ENCODE measurements at places on chromosomes 16 and 17.

- DNase-seq = peak; percentile 18
Measured at GRCh38 chr17:16377941-16378341, 3.0 kb upstream of the UBB start.

GRCh38 chr17:60164697-60165096 lies 14.9 kb downstream of the CA4 start:
- no peak for DNase-seq

DNA sequence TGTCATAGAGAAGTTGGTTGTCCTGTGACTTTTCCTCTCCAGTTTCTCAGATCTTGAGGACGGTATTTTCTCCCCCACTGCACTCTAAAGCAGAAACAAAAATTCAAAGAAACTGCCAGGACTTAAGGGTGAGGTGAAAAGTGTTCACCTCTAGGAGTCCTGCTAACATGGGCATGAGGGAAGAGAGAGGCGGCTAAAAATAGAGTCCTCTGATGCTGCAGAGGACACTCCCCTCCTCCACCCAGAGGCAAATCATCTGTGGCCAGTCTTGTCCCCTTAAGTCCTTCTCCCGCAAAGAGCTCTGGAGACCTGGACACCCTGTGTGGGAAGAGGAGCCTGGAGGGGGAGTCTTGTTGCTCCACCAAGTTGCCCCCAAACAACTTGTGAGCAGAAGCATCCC lies 4.7 kb upstream of the DDX19A start:
- DNase-seq = no peak

GRCh38 chr17:66549731-66550207 lies 247.4 kb downstream of the PRKCA start:
- DNase-seq = peak; percentile 20

DNA sequence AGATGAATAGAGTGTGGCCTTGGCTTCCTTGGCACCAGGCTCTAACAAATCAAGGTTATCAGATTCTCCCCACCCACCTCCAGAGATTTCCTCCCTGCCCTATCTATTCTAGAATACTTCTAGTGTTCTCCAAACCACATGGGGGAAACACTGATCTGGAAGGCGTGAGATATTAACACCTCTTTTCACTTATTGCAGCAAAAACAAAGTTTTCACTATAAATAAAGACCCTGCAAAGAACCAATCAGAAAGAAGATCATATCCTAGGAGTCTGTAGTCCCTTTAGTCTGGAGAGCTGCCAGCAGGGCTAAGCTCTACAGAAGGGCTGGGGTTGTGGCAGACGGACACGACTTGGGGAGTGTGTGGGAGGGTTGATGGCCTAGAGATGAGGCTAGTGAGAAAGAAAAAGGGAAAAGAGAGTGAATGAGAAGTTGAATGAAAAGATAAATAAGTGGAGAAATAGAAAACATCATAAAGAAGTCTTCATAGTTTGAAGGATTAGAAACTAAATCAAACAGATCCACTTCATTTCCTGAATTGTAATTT lies 8.6 kb upstream of the SKAP1 start:
- DNase-seq = no peak

- DNase-seq = no peak
Measured at GRCh38 chr17:56326001-56326359, 172.7 kb downstream of the ANKFN1 start.

DNA sequence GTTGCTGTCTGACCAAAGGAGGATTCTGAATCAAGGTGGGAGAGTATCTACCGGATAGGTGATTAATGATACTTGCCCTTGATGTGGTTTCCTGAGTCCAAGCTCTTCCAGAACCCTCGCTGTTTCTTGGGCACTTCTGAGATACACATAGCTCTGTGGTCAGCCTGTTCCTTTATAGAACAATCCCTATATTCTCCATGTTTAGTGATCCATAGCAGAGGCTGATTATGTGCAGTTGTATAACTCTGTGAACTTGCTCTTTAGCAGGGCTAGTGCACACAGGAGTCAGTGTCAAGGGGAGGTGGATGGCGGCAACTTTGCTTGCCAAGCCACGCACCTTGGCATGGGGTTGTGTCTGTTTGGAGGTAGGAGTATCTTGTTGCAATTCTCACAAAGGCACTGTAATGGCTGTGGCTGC lies 36.1 kb downstream of the ARL4D start:
- DNase-seq = no peak

- DNase-seq = peak; percentile 65
Measured at GRCh38 chr17:8359769-8360168, 16.7 kb downstream of the KRABD2 start.

- DNase-seq = no peak
Measured at GRCh38 chr17:52147431-52147830, 11.1 kb downstream of the CA10 start.

- no peak for DNase-seq
Measured at GRCh38 chr17:54754560-54754959, 146.1 kb upstream of the TOM1L1 start.

- peak; percentile 72 for DNase-seq
Measured at GRCh38 chr16:740764-741505, at the start of gene CIAO3. Gene CIAO3, minus strand, starts transcription at chr16:740997. Its CDS starts 12 bp downstream, at chr16:740985.

DNA sequence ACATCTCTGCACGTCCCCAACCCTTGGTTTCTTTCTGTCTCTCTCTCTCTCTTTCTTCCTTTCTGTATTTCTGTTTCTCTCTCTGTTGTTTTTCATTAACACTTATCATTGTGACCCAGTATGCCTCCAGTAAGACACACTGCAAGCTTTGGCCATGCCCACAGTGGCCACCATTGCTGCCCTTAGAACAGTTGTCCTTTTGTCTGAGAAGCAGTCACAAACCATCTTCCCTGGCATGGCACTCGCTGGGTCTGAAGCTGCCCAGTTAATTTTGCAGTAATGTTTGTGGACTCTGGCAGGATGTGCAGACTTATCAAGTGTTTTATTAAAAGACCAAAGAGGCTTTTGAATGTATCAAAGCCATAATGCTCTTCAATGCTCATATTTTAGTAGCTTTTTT lies 146.9 kb downstream of the MSI2 start:
- no peak for DNase-seq

GRCh38 chr16:65122724-65123395 lies 997 bp upstream of the CDH11 start:
- no peak for DNase-seq

GRCh38 chr17:80008383-80008840 lies 27.3 kb downstream of the TBC1D16 start:
- no peak for DNase-seq

DNA sequence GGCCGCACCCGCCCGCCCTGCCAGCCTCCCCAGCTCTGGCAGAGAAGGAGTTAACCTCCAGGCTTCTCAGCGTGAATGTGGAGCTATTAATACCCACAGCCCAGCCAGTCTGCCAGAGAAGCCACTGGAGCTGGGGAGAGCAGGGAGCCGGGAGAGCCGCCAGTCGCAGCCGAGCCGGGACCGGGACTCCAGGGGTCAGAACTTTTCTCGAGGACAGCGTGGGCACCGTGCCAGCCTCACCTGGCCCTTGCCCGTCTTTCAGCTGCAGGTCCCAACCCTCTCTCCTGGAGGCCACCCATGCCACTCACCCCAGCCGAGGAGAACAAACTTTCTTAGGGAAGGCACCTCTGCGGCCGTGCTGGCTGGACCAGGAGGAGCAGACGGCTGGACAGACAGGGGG lies 33.8 kb upstream of the SBK1 start:
- no peak for DNase-seq

DNA sequence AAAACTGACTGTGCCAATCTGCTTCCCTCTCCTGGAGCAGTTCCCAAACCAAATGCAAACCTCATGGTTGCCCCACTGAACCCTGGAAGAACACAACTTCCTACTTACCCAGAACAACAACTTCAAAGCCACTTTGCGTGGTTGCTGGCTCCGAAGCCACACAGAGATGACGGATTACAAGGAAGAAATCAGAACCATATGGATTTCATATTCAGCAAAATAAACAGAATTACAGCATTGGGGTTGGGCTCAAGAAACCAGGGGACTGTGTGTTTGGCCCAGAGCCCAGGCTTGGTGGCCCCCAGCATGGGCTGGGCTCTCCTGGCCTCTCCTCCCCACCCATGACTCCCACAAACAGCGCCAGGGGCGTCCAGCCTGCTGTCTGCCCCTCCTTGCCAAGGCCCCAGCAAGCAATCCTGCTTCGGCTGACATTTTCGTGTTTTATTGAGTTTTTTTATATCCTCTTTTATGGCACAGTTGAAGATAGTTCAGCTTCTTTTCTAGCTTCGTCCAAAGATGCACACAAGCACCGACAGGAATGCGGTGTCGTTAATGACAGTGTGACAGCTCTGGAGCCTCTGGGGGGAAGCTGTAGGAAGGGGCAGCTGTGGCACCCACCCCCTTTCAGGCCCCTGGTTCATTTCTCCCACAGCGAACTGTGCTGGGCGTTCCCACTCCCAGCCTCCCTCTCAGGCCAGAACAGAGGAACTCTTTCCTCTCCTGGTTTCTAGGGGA lies 137.1 kb downstream of the GAS7 start:
- peak; percentile 94 for DNase-seq

GRCh38 chr16:87762071-87762571 lies 3.7 kb downstream of the KLHDC4 start:
- no peak for DNase-seq

DNA sequence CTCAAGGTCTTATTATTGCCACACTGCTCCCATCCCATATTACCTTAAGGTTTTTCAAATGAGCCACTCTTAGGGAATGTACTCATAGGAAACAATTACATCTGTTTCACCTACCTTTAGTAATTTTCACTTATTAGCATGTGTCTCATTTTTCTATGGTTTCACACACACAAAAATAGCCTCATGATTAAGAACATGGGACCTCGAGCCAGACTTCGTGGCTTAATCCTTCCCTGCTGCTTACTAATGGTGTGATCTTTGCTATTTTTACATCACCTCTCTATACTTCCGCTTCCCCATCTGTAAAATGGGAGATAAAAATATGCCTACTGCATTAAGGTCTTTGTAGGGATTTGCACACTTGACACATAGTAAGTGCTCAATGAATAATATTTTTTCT lies 38.5 kb downstream of the OTOA start:
- DNase-seq = no peak

DNA sequence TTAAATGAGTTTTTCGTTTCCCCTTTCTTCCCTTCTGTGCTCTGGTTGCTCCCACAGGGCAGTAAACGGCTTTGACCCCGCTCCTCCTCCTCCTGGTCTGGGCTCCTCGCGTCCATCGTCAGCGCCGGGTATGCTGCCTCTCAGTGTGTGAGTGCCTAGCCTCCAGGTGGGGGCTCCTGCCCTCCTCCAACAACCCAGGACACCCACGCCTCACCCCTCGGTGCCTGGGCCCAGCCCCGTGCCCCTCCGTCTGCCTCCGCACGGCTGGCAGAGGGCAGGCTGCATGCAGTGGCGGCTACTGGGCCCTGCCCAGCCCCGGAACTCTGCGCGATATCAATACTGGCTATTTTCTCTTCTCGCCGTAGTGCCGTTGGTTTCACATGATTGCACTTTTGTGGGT lies 31.2 kb downstream of the NDEL1 start:
- DNase-seq = no peak

DNA sequence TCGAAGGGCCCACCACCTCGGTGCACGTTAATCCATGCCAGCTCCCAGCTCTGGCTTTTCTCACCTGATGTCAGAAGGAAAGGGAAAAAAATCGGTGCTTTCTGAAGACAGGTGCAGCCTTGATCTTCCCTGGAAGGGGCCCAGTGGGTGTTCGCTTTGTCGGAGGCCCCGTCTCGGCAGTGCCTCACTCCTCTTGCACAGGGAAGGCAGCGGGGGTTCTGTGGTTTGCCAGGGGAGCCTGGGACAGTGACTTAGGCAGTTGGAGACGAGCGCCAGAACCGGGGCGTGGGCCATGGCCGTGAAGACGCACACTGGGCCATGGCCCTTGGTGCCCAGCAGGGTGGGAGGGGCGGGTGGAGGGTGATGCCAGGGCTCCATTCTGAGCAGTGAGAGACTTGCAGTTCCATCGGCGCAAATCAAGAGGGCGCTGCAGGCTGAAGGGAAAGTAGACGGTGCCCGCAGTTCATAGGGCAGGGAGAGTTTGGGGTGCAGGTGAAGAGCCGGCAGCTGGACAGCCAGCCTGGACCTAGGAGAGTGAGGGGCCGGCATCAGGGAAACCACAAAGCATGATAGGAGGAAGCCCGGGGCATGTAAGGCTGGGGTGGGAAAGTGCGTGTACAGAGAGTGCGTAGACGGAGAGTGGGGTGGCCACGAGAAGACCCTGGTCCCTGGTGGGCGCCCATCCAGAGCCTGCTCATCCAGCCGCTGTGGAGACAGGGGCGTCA lies 101.3 kb upstream of the CHMP6 start:
- DNase-seq = no peak

DNA sequence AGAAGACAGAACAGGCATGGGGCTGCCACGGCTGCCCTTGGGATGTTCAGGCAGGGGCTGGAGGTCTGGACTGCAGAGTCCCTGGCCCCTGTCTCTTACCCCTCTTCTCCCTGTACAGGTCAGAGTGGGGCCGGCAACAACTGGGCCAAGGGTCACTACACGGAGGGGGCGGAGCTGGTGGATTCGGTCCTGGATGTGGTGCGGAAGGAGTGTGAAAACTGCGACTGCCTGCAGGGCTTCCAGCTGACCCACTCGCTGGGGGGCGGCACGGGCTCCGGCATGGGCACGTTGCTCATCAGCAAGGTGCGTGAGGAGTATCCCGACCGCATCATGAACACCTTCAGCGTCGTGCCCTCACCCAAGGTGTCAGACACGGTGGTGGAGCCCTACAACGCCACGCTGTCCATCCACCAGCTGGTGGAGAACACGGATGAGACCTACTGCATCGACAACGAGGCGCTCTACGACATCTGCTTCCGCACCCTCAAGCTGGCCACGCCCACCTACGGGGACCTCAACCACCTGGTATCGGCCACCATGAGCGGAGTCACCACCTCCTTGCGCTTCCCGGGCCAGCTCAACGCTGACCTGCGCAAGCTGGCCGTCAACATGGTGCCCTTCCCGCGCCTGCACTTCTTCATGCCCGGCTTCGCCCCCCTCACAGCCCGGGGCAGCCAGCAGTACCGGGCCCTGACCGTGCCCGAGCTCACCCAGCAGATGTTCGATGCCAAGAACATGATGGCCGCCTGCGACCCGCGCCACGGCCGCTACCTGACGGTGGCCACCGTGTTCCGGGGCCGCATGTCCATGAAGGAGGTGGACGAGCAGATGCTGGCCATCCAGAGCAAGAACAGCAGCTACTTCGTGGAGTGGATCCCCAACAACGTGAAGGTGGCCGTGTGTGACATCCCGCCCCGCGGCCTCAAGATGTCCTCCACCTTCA lies 11.7 kb downstream of the TUBB3 start:
- DNase-seq = no peak

DNA sequence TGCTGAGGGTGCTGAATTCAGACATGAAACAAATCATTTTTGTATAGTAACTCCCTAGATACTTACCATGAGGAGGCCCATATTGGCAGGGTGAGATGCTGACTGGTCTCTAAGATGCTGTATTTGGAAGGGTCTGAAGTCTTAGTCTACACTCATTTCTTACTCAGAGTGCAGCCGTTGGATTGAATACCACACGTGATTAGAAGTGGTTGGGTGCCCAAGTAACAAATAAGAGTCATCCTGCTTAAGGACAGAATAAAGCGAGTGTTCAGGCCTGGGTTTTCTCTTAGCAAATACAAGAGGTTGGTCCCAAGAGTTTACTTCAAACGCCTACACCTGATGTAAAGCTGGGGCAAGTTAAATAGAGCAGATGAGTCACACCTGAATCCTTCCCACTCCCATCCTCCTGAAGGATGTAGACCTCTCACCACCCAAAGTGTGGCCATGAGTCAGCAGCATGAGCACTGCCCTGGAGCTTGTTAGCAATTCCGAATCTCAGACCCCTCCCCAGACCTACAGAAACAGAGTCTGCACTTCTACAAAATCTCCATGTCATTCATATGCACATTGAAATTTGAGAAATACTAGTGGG lies 284.6 kb upstream of the CDH5 start:
- peak; percentile 45 for DNase-seq

All from fibroblast of the conjunctiva (primary cell).